ENCODE measurements at places on chromosomes 4 and X. TPM values are rescaled to one million over a fixed set of nuclear protein-coding genes. Genes with fewer than 3 reads are reported as not detected.

BRS3 gene
- not detected for polyA plus RNA-seq

PPEF2 gene
- polyA plus RNA-seq: not detected

NAA11 gene
- polyA plus RNA-seq: not detected

C4orf51 gene
- not detected for polyA plus RNA-seq

TCEAL4 gene
- 26.0 TPM for polyA plus RNA-seq

CCNA2 gene
- 0.24 TPM for polyA plus RNA-seq

All from IgD-negative memory B cell (primary cell).